Uterus (tissue), 4 donors: ENCODE measurements at places on chromosomes 6 and 20. TPM values are rescaled to one million over a fixed set of nuclear protein-coding genes. Genes with fewer than 3 reads are reported as not detected.
A peak's percentile ranks its signal among the peaks of the same experiment; 100 is the strongest.

SLC23A2 gene
- 41.4 TPM for total RNA-seq

ADGRF5 gene
- 21.5 TPM for total RNA-seq

PLCB1 gene
- total RNA-seq = 29.2 TPM

CLIC5 gene
- total RNA-seq = 5.1 TPM

IPCEF1 gene
- total RNA-seq = 3.1 TPM

TRAPPC3L gene
- total RNA-seq = not detected

ZSCAN23 gene
- total RNA-seq = 0.26 TPM

APOM gene
- total RNA-seq = 2.9 TPM

BPIFB2 gene
- not detected for total RNA-seq

TGM2 gene
- total RNA-seq = 269 TPM

SRSF12 gene
- total RNA-seq = not detected

SIGLEC1 gene
- total RNA-seq = 2.5 TPM

PNPLA1 gene
- total RNA-seq = not detected

TAAR8 gene
- 0.28 TPM for total RNA-seq

DNA sequence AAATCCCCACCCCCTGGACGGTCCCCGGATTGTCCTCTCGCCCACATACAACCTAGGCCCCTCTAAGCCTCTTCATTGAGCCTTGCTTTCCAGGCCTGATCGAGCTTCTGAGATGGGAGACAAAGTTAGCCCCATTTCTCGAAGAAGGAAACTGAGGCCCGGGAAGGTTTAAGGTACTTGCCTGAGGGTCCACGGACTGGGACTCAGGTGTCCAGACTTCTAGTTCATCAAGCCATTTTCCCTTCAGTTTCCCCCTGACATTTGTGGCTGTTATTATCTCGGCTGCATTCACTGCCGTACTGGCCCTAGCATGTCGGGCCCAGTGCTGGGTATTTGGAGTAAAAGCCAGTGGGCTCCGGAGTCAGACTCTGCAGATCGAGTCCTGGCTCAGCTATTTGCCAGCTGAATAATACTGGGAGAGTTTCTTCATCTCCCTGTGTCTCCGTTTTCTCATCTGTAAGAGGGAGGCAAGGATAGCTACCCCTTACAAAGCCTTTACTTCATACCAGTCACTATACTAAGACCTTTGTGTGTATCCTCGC lies 633 bp downstream of the RPRD1B start:
- no peak for DNase-seq

- DNase-seq = no peak
These were observed 5.6 kb upstream of the C6orf132 start for GRCh38 chr6:42148058-42148457.

GRCh38 chr20:13396022-13396421 lies 174.9 kb downstream of the ISM1 start:
- no peak for DNase-seq

DNA sequence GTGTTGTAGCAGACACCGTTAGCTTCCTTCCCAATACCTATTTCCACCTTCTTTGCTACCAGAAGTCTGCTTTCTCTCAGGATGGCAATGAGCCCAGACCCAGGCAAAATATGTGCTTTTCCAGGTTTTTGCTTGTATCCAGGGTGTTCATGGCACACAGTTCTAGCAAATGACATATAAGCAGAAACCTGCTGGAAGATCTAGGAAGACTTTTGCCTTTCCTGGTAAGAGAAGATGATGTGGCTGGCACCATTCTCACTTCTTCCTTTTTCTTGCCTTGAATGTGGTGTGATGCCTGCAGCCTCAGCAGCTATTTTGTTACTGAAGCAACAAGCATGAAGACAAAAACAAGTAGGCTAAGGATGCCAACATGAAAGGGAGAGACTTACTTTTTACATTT lies 19.2 kb upstream of the TBC1D22B start:
- DNase-seq = no peak

- no peak for DNase-seq
These were observed 69.5 kb upstream of the FOXQ1 start for GRCh38 chr6:1242446-1242845.

- no peak for DNase-seq
These were observed 19.6 kb upstream of the LTV1 start for GRCh38 chr6:143823548-143823947.

DNA sequence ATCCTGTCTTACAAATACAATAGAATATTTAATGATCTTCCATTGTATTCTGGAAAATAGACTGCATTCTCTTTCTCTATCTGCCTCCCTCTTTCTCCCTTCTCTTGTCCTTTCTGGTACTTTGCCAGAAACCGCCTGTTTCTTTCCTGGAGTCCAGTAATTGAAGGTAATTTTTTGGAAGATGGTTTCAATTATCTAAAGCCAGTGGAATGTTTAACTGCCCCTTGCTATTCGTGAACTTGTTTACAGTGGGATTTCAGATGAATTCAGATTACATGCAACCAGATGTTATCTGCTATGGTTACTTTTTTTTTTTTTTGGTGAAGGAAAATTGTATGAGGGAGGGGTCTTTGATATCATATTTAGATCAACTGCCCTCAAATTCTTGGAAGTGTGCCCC lies 655.5 kb upstream of the FLRT3 start:
- no peak for DNase-seq

- no peak for DNase-seq
These were observed 13.9 kb downstream of the RAMACL start for GRCh38 chr6:166572370-166573261.

DNA sequence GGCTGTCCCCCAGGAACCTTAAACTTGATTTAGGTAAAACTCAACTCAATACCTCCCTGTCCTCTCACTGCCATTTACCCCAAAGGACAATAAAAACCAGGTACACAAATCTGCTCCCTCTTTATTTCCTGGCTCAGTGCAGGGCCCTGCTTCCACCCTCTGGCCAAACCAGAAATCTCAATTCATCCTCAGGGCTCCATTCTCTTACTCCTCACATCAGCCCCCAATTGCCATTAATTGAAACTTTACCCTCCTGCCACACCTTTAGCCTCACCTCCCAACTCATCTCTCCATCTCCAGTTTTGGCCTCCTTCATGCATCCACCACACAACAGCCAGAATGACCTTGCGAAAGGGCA lies 10.5 kb downstream of the ZBTB2 start:
- no peak for DNase-seq

DNA sequence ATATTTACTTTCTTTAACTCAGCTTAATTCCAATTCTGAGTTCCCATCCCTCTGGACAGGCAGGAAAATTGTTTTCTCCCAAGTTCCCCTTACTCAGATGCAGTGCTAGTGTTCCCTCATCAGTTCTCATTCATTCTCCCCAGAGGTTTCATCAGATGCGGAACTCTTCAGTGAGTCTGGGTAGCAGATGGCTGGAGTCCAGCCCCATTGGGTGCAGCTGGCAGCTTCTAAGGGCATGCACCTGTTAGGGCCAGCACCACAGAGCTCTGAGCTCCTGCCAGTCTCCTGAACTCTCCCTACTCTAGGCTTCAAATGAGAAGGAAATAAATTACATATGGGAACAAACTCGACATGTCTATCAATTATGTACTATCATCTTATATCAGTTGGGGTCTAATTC lies 76.6 kb downstream of the SOD2 start:
- no peak for DNase-seq

DNA sequence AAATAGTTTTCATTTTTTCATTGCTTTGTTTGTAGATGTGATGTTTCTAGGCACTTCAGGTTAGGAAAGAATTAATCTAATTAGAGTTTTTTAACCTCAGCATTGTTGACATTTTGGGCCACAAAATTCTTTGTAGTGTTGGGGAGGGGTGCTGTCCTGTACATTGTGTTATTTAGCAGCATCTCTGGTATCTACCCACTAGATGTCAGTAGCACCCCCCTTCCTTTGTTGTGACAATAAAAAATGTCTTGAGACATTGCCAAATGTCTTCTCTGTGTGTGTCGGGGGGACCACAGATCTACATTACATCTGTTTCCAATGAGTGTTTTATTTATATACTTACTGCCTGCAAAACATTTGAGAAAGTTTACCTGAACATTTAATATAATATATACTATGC lies 45.6 kb downstream of the EYA4 start:
- DNase-seq = no peak

DNA sequence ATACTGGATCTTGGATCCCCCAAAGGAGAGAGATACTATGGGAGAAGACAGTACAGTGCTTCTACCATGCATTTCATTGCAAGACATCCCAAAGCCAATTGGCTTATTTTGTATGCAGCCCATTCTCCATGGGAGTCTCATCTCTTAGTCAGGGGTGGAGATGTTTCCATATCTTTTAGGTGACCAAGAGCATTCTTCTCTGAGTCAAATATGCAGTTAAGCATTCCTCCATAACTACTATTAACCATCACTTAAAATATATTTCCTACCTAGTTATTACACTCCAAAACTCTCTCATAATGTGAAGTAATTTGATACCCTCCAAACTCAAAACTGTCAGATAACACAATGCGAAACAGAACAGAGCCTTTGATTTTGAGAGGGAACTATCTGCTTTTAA lies 542.6 kb downstream of the HDGFL1 start:
- no peak for DNase-seq

- no peak for DNase-seq
These were observed 413.4 kb upstream of the SOX4 start for GRCh38 chr6:21180155-21180554.

- peak; percentile 95 for DNase-seq
These were observed 10.5 kb upstream of the ELOVL5 start for GRCh38 chr6:53359095-53359842.

GRCh38 chr6:2220154-2220553 lies 25.3 kb downstream of the GMDS start:
- DNase-seq = no peak

GRCh38 chr6:31426395-31427354 lies 23.3 kb downstream of the MICA start:
- no peak for DNase-seq

- DNase-seq = no peak
These were observed 916 bp downstream of the SOX18 start for GRCh38 chr20:64048402-64049044.

GRCh38 chr20:39658662-39659409 lies 696.7 kb downstream of the DHX35 start:
- DNase-seq = no peak

DNA sequence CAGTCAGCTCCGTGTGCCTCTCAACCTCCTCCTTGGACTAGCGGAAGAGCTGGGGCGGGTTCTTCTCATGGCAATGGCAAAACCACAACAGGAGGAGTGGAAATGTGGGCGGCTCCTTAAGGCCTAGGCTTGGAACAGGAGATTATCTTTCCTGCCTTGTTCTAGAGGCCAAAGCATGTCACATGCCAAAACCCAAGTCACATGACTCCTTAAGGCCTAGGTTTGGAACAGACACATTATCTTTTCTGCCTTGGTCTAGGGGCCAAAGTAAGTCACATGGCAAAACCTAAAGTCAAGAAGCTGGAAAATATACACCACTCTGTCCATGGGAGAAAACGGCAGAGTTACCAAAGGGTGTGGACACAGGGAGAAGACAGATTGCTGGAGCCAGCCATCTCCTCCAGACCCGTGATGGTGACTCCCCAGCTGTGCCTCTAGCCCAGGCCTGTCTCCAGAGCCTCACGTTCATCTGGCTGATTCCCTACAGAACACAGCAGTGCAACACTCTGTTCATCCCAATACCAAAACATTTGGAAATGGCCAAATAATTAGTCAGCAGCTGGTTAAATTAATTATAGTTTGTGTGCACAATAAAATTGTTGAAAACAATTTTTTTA lies 34.2 kb downstream of the ANKRD60 start:
- no peak for DNase-seq

- no peak for DNase-seq
These were observed 21.9 kb downstream of the SNPH start for GRCh38 chr20:1287787-1288569.
